Fibroblast of gingiva (primary cell): ENCODE measurements at places on chromosomes 7 and 10.

GRCh38 chr10:16232441-16232840 is 204.4 kb upstream of the PTER start:
- DNase-seq: no peak

DNA sequence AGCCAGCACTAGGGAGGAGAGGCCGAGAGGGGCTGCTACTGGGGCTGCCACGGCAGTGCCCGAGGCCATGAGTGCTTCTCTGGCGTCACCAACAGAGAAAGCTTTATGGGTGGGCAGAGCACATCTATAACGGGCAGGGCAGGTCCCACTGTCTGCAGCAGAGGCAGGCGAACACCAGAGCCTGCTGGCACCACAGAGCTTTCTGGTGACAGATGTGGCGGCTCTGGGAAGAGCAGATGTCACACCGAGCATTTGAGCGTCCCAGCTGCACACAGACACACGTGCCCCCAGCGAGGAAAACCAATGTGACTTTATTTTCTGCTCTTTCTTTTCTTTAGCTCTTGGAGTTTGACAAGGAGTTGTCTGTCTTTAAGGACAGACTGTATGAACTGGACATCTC is 20.5 kb downstream of the NKX6-2 start:
- DNase-seq: no peak

GRCh38 chr7:53485354-53485753 is 449.9 kb downstream of the POM121L12 start:
- no peak for DNase-seq

- DNase-seq: no peak
These were observed 180.2 kb downstream of the PTPN20 start for GRCh38 chr10:47091421-47091820.

DNA sequence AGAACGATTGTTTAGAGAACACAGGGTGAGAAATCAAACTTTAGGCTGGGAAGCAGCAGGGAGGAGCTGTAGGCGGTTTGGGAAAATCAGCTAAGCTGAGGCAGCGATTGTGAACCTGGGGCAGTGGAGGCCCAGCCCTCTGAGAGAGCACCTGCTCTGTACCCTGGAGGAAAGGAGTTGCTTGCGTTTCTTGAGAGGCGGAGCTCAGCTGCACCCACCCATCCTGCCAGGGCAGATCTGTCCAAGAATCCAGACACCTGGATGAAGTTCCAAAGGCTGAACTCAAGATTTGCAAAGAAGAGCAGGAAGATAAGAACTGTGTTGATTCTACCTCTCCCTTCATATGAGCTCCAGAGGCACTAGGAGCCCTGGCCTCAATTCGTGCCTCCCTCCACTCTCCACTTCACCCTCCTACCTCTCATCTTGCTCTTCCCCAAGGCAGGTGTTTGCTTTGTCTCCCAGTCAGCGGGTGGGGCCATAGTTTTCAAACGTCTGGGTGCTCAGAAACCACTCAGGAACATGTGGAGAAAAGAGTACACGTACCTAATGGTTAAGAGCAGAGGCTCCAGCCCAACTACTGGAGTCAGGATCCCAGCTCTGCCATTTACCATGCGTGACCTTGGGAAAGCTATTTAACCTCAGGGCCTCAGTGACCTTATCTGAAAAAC is 21.5 kb upstream of the TMEM213 start:
- DNase-seq: no peak

GRCh38 chr10:67771200-67771599 is 66.8 kb downstream of the DNAJC12 start:
- no peak for DNase-seq
